Muscle of arm (tissue), 14 donors: ENCODE measurements at places on chromosomes 7 and 10. TPM values are rescaled to one million over a fixed set of nuclear protein-coding genes. Genes with fewer than 3 reads are reported as not detected.

GRCh38 chr10:71213761-71214440, 1.5 kb downstream of the UNC5B start:
- no peak for DNase-seq

Gene AOAH
- polyA plus RNA-seq: 3.2 TPM

- no peak for DNase-seq
Measured at GRCh38 chr10:117621795-117622420, 79.4 kb downstream of the EMX2 start.

DNA sequence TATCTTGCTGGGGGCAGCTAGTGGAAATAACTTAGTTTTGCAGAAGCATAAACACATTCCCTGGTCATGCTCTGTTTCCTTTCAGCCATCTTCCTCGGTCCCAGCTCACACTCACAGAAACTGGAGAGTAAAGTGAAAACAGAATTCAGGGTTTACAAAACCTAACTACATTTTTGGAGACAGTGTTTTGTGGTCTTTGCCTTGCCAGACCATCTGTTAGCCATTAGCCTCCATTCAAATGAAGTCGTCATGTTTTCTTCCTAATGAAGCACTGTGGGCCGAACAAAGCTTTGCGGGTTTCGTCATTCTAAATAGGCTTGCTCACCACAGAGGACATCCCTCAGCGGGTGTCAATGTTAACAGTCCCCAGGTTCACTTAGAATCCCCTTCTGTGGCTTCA, 214.6 kb upstream of the TMEM72 start:
- DNase-seq: peak; percentile 89

DNA sequence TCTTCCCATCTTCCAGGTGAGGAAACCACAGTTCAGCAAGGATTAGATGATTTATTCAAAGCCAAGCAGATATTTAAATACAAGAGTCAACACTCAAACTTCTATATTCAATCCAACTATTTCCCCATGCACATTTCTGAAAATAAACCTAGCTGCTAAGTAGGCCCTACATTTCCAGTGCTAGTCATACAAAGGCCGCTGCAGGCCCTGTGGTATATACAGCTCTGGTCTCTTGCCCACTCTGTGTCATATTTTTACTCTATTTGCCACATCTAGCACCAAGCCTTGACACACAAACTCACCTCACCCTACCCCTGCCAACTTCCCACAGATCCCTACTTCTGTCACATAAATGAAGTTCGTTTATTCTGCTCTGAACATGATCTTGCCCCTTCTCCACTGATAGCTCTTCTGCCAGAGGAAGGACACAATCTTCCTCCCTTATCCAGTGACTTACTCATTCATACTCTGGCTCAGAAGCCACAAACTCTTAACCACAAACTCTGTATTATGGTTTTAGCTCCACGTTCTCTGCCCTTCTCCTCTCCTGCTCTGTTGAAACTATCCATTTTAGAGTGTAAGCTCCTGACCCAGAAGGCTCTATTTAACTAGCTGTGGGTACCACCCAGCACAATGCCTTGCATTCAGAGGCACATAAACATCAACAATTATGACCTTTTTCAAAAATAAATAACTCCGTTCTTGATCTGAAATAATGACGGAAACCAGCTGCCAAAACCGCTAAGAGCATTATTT, 180.7 kb downstream of the CPEB3 start:
- no peak for DNase-seq

DNA sequence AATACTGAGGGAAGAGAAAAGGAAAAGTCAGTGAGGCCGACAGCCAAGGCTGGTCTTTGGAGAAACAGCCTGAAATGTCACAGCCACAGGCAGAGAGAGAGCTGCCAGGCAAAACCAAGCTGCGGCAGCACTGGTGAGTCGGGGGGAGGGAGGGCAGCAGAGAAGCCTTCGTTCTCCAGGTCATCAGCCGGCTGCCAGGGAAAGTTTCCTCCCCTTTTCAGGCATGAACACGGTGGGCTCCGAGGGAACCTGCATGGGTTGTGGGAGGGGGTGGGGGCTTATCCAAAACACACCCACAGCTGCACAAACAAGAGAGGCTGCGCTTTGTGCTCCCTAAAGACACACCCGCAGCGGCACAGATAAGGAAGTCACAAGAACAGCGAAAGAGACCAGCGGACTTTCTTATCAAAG, 62.3 kb upstream of the NKX6-2 start:
- no peak for DNase-seq

- no peak for DNase-seq
Measured at GRCh38 chr10:62081341-62082270, 180.1 kb downstream of the ARID5B start.

DNA sequence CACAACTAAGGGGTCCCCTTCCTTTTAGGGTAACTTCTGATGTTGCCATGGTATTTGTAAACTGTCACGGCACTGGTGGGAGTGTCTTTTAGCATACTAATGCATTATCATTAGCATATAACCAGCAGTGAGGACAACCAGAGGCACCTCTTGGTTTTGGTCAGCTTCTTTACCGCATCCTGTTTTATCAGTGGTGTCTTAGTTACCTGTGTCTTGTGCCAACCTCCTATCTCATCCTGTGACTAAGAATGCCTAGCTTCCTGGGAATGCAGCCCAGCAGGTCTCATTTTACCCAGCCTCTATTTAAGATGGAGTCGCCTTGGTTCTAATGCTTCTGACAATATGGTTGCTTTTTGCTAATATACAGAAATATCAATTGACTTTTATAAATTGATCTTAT, 54.9 kb downstream of the AHCYL2 start:
- no peak for DNase-seq

Gene UPK3BL2
- polyA plus RNA-seq: 3.8 TPM

Gene CD36
- 260 TPM for polyA plus RNA-seq

DNA sequence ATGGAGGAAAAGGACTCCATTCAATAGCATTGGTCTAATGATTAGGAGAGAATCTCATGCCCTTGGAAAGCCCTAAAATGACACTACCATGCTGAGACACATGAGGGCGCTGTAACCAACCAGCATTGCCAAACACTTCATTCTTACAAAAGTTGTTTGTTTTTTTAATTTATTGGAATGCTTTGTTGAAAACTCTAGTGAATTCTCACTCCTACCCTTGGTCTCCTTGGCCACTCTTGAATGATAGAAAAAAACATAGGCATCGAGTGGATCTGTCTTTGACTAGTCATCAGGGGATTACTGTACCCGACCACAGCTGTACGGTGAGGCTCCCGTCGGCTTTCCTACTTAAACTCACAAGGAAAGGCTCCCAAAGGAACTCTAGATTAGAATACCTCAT, 29.3 kb upstream of the ADD3 start:
- DNase-seq: no peak

Gene TMEM196
- not detected for polyA plus RNA-seq

DNA sequence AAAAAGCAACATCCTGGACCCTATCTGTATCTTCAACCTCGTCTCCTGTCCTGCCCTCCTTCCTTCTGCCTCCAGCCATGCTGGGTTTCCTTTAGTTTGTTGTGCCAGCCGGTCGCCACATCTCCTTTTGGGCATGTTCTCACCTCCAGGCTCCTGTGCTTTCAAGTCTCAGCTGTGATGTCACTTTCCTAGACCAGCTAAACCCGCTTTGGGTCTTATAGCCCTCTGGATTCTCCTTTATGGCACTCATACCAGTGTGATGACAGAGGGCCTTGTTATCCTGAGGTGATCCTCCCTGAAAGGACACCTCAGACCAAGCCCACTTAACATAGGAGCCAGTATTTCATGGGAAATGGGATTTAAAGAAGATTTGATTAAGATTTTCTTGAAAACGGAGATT, 108.6 kb downstream of the EMX2 start:
- DNase-seq: no peak

GRCh38 chr7:72335561-72336381, 76.4 kb downstream of the CALN1 start:
- DNase-seq: no peak

- no peak for DNase-seq
Measured at GRCh38 chr7:70390251-70390650, 741.7 kb upstream of the GALNT17 start.

DNA sequence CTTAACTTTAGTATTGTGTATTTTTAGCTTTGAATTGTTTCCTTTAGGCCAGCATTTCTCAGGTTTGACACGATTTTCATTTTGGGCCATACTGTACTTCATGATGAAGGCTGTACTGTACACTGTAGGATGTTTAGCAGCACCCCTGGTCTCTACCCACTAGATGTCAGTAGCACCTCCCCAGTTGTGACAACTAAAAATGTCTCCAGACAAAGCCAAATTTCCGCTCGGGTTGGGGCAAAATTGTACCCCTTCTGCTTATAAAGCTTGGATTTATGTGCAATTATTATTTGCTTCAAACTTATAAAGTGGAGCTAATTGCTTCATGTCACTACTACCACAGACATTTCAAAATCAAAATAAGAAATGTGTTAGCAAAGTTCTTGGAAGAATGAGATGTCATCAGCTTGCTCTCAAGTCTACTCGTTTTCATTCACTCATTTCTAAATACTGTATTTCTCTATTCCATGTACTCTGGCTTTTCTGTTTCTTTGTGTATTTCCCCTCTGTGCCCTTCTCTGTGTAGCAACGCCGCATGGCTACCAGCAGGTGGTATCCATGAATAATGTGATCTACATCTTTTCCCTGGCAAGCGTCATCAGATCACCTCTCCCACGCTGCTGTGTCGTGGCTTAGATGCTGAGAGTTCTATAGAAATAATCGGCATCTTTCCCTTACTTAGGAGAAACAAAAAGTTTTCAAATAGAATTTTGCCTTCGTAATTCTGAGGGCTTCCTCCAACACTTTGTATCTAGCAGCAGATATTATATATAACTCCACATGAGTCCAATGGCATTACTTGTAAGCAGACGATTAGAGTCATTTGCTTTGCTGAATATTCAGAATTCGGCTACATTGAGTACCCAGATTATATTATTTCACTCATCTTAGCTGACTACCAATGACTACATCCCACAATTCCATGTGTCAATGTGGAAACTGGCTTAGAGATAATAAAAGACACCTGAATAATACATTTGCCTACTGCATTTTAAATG, 47.8 kb upstream of the CALCR start:
- DNase-seq: no peak

Gene EEPD1
- polyA plus RNA-seq: 5.2 TPM

DNA sequence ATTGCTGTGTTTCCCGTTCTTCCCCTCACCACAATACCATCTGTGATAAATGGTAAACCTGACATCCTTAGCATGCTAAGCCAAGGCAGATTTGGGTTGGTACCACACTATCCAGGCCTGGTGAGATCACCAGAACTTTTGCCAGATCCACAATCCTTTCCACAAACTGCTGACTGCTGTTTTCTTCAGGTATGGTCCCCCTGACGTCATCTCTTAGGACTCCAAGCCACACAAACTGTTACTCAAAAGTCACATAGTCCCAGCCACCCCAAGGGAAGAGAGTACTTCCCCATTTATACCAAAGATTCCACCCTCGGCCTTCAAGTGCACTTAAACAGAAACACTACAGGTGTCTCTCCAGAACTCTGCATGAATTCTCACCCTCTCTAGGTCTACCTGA, 34.8 kb downstream of the SLC25A13 start:
- DNase-seq: no peak

Gene NCF1
- polyA plus RNA-seq: 2.2 TPM

- no peak for DNase-seq
Measured at GRCh38 chr7:88117325-88117724, 102.5 kb downstream of the SRI start.

GRCh38 chr7:105711726-105712402, 130.6 kb upstream of the EFCAB10 start:
- DNase-seq: no peak

- DNase-seq: no peak
Measured at GRCh38 chr10:108817135-108817534, 1106.2 kb downstream of the XPNPEP1 start.

Gene CALCR
- polyA plus RNA-seq: 8.7 TPM

DNA sequence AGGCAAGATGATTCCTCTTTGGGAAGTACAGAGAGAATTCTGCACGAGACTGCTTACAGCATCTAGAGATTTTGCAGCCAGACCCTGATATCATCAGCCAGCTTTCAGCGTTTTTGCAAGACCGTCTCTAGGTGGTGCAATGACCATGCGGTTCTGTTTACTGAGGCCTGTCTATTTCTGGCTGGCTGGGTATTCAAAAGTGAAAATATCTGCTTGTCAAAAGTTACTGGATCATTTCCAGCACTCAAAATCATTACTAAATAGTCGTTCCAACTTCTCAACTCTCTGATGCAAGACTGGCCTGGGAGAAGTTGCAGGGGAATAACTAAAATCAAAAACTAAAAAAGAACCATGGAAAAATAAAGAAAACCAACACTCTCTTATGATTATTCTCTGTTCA, 240.1 kb downstream of the ELMO1 start:
- DNase-seq: peak; percentile 95

DNA sequence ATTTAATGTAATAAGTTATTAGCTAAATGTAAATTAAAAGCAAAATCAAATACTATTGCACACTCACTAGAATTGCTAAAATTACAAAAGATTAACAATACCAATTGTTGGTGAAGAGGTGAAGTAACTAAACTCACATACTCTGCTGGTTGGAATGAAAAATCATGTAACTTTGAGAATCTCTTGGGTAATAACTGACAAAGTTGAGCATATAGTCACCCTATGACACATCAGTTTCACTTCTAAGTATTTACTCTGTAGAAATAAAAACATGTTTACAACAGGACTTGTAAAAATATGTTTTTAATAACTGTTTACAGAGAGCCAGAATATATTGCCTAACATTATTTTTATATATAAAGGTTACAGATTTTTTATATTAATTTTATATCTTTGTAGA, 33.6 kb downstream of the CNTNAP2 start:
- DNase-seq: no peak

Gene MYO1G
- not detected for polyA plus RNA-seq

DNA sequence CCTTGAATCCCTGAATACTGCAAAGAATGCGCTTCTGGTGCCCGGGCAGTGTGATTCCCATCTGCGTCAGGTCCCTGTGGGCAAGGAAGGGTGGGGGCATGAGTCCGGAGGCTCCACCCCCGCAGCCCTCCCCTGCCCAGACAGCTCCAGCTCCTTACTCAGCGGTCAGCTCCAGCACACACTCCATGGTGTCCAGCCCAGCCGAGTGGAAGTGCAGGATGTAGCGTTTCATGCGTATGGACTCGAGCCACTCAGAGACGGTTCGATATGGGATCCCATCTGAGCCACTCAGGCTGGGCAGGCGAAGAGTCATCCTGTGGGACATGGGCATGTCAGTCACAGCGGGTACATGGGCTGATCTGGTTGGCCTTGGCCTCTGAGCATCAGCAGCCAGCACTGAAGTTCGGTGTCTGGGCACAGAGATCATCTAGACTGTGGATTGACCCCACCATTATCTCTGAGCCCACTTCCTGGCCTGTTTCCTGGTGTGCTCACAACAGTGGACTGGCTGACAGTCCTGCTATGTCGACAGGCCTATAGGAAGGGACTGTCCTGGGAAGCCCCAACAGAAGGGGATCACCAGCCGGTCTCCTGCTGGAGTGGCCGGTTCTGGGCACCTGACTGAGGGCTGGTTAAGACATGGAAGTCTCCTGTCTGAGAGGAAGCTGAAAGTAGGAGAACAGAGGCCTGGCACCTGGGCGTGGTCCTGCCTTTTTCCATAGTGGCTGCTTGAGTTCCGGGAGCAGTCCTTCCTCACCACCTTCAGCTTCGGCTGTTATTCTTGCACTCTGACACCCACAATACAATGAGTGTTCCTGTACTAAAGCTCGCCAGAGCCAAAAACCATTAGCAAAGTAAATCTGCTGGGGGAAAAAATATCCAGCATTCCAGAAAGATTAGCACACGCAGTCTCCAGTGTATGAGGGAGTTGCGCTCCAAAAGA, 10.6 kb downstream of the ZYX start:
- DNase-seq: peak; percentile 65

- no peak for DNase-seq
Measured at GRCh38 chr7:495326-495725, 24.3 kb downstream of the PDGFA start.

- no peak for DNase-seq
Measured at GRCh38 chr10:130108934-130109604, 1.6 kb downstream of the C10orf143 start.
